ENCODE measurements at places on chromosomes 13 and 19.

GRCh38 chr19:45927565-45928261, 13.1 kb upstream of the NANOS2 start:
- peak; percentile 99 for DNase-seq

DNA sequence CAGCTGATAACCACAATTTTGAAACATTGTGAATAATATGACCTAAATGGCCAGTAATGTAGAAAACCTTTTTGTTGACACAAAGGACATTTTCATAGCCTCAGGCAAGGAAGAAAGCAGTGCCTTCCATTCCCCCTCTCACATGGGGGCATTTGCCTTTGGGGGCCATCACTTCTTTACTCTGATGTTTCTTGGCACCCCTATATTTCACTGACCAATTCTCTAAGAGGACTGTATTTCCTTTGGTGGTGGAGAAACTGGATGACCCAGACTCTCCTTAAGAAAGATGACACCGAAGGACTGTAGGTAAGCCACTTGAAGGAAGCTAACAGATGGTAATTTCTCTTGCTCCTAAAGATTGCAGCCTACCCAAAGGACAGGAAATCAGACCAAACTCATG, 254.6 kb downstream of the DCLK1 start:
- no peak for DNase-seq

GRCh38 chr13:66995203-66995611, 234.9 kb downstream of the PCDH9 start:
- DNase-seq: no peak

GRCh38 chr19:49570138-49570856, 10.1 kb downstream of the NOSIP start:
- peak; percentile 86 for DNase-seq

GRCh38 chr13:30398601-30399072, 23.7 kb upstream of the UBE2L5 start:
- DNase-seq: no peak

DNA sequence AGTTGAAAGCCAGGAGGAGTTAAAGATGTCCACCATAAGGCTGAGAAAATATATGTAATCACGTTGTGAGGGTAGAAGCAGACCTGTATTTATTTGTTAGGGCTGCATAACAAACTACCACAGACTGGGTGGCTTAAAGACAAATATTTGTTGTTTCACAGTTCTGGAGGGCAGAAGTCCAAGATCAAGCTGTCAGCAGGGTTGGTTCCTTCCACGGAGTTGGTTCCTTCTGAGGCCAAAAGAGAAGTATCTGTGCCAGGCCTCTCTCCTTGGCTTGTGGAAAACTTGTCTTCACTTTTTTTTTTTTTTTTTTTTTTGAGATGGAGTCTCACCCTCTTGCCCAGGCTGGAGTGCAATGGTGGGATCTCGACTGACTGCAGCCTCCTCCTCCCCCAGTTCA, 73.7 kb upstream of the SLAIN1 start:
- no peak for DNase-seq

- DNase-seq: no peak
Observed at GRCh38 chr19:58181902-58182576, 822 bp upstream of the ZNF274 start.

DNA sequence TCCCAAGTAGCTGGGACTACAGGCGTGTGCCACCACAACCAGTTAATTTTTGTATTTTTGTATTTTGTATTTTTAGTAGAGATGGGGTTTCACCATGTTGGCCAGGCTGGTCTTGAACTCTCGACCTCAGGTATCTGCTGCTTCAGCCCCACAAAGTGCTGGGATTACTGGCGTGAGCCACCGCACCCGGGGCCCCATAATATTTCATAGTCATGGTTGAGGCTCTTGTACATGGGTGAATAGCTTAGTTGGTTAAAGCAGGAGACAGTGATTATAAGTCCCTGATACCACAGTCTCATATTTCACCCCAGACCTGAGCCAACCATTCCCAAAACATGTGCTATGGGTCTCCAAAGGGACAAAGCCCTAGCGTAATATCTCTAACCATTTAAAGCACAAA, 26.1 kb downstream of the MBNL2 start:
- no peak for DNase-seq

- no peak for DNase-seq
Observed at GRCh38 chr19:51689751-51690453, 3.2 kb upstream of the SPACA6 start.

DNA sequence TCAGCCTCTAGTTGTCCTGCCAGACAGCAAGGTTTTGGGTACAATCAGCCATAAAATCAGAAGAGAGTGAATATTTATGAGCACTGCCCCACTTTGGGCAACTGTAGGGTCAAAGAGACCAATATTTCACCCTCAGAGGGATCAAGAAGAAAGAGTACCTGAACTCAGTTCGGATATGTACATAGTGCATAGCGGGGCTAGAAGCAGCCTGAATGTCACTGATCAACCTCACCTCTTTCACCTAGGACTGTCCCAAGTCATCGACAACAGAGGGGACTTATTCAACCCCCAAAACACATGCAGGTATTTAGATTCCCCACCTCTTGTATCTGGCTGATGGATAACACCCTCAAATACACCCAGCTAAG, 446.9 kb downstream of the COG6 start:
- DNase-seq: no peak

DNA sequence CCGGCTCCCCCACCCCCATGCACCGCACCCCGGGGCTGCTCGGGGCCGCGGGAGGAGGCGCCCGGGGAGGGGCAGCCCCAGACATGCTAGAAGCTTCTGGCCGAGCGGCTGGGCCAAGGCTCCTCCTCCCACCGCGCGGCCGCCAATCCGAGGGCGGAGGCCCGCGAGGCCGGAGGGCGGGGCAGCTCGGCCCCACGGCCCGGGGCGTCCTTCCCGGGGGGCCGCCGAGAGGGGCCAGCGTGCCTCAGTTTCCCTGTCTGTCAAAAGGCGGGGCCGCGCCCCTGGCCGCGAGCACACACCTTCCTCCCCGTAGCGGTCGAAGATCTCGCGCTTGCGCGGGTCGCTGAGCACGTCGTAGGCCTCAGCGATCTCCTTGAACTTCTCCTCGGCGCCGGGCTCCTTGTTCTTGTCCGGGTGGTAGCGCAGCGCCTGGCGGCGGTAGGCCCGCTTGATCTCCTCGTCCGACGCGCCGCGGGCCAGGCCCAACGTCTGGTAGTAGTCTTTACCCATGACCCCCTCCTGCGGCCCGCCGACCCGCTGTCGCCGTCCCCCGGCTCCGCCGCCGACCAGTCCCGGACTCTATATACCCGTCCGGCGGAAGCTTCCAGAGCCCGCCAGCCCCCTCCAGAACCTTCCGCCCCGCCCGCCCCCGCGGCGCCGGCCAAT, at the start of gene DNAJB1:
Gene DNAJB1 (minus strand): TSS at position 558 of the 666 bp plus-strand sequence. CDS start 48 bp downstream, at position 510.
- DNase-seq: peak; percentile 90

DNA sequence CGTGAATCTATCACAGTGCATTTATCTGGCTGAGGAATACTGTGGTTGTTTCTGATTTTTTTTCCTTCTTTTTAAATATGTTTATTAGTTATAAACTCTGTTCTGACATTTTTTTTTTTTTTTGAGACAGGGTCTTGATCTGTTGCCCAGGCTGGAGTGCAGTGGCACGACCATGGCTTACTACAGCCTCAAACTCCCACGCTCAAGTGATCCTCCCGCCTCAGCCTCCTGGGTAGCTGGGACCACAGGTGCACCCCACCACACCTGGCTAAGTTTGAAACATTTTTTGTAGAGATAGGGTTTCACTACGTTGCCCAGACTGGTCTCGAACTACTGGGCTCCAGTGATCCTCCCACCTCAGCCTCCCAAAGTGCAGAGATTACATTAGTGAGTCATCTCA, 6.6 kb upstream of the NUMBL start:
- DNase-seq: no peak

- peak; percentile 85 for DNase-seq
Observed at GRCh38 chr19:17346109-17346671, 8.8 kb downstream of the GTPBP3 start.

GRCh38 chr13:24688950-24689349, 8.7 kb downstream of the ATP12A start:
- no peak for DNase-seq

DNA sequence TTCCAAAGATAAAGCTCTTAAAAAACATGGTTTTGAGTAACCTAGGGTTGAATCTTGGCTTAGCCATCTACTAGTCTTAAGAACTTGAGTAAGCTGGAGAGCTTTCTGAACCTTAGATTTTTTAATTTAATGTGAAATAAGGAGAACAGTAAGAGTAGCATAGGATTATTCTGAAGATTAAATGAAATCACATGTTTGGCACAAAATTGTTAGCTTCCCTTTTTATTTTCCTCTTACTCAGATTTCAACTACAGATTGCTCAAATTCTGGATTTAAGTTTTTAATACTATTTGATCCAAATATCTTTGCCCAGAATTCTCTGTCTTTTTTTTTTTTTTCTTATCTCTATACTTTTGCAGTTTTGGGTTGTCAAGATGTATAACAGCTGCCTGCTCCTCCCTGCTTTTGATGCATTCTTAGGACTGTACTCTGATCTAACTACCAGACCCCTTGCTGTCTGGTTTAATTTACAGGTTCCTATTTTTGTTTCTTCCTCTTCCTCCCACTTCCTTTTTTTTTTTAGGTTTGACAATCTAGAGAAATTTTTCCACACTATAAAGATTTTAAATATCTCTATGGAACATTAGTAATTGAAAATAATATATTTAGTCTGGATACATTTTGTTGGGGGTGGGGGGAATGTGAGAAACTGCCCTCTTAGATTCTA, 12.3 kb downstream of the POMP start:
- DNase-seq: no peak

DNA sequence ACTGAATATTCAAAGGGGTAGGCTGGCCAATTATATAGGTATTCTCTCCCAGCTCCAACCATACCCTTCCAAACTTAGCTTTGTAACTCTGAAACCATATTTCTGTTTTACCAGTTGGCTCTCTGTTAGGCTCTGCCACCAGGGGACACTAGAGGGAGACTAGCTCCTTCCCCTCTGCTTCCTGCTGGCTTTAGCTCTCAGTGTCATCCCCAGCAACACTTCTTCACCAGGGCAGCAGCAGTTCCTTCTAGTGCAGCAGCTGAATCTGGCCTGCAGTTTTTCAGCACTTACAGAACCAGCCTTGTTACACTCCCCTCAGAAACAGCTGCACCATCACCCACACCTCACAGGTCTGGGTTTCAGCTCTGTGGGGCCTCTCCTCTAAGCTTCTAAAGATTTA, 51.0 kb upstream of the DOCK9 start:
- no peak for DNase-seq

DNA sequence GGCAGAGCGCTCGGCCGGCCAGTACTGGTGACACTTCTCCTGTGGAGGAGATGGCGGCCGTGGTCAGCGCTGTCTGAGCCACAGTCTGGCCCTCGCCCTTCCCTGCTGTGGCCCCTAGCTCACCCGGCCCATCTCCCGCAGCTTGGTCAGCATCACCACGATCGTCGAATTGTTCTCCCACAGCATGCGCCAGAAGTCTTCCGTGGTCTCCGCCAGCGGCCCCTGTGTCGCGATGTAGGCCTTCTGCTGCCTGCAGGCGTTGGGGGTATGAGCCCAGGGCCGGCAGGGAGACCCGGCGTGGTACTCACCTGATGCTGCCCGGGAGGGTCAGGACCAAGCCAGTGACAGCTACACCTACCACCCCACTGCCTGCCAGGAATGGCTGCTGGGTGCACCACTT, 130.1 kb downstream of the PTPRS start:
- no peak for DNase-seq

- DNase-seq: no peak
Observed at GRCh38 chr19:39046037-39046821, 13.9 kb upstream of the FBXO27 start.

- DNase-seq: no peak
Observed at GRCh38 chr19:44776402-44777096, 1.1 kb upstream of the CBLC start.

DNA sequence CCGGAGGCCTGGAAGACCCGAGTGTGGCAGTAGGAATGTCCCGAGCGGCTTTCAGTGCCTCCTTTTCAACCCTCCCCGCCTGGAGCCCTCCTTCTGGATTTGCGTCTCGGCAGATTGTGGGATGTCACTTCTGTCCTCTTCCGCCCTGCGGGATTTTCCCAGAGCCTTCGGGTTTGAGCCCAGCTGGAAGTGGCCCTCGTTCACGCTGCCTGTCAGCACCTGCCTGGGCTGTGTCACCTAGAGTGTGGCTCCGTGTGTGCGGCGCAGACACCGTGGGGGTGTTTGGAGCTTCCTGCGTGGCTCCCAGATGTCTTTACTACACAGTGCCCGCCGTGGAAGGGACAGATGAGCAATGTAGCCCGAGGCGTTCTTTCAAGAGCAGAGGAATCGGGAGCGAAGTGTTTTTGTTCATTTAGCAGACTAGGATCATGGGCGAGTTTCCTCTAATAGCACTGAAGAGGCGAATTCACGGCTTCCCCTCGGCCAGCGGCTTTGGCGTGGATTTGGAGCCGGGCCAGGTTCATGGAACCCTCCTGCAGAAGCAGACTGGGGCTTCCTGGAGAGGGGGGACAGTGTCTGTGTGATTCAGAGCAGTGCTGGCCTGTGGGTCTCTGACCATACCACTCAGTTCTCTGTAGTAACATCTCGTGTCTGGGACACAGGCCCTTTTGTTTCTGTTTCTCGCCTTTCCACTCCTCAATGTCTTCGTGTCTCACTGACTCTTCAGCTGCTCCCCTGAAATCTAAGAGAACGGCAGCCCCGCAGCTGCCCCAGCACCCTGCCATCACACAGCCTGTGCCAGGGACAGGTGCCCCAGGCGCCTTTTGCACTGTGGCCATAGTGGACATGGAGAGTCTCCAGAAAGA, 68.0 kb downstream of the KDM4B start:
- DNase-seq: peak; percentile 69

GRCh38 chr13:39405107-39405506, 197.9 kb downstream of the LHFPL6 start:
- DNase-seq: no peak

DNA sequence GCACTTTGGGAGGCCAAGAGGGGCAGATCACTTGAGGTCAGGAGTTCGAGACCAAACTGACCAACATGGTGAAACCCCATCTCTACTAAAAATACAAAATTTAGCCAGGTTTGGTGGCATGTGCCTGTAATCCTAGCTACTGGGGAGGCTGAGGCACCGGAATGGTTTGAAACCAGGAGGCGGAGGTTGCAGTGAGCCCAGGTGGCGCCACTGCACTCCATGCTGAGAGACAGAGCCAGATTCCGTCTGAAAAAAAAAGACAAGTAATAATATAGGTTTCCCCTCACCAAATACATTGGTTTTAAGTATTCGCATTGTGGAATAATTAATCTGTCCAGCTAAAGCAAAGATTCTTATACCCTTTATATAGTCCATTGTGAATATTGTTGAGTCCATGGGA, 1544.6 kb downstream of the OLFM4 start:
- DNase-seq: no peak

DNA sequence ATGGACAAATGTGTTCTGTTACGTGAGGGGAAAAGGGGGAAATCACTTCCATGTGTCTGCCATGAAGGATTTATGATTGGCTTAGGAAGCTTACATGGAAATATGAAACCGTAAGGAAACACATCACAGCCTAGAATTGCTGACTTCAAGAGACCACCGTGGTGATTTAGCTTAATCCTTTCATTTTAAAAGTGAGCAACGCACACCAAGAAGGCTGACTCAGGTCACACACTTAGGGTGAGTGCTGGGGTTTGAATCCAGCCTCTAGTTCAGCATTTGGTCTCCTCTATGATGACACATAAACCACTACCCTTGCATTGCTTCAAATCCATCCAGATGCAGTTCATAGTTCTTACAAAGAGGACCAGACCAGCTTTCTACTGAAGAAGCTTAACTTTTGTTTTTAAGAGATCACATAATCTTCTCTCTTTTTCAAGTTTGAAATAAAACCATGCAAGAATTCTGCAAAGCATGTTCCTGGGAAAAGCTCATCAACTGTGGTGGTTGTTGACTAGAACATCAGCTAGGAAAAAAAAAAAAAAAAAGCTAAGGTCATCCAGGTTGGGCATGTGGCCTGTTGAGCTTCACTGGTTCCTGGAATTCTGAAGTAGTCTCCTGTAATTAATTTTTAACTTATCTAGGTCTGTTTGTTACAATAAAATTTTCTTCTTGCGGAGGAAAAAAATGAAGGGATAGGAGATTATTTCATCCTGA, 60.2 kb upstream of the KL start:
- no peak for DNase-seq
